ENCODE measurements at places on chromosomes 2 and 18.

DNA sequence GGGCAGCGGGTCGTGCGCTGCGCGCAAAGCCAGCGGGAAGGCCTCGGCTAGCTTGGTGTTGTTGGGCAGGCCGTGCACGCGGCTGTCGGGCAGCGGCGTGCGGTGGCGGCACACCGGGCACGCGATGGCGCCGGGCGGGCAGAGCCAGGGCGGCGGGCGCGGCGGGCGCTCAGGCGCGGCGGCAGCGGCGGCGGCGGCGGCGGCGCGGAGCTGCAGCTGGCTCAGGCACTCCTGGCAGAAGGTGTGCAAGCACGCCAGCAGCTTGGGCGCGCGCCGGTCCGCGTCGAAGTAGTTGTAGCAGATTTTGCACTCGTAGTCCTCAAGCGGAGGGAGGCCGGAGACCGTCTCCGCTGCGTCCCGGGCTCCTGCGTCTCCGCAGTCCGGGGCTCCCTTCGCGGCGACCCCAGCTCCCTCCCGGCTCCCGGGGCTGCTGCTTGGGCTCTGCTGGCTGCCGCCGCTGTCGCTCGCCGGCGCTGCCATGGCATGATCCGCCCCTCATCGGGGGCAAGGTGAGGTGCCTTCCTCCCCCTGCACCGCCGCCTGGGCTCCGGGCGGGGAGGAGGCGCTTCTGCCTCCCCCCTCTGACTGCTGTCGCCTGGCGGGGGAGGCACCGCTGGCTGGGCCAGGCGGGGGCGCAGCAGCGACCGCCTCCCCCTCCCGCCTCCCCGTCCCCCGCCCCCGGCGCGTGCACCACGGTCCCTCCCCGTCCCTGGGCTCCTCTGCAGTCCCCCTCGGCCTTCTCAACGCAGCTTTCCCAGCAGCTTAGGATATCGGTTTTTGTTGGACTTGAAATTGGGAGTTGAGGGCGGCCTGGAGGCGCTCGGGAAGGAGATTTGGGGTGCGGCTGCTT lies 21.0 kb upstream of the PAX3 start:
- no peak for DNase-seq

- no peak for DNase-seq
Observed at GRCh38 chr2:9740382-9741073, 102.7 kb upstream of the TAF1B start.

- DNase-seq: no peak
Observed at GRCh38 chr18:74689251-74689650, 91.6 kb downstream of the ZNF407 start.

GRCh38 chr18:3075491-3075890 lies 62.5 kb upstream of the LPIN2 start:
- DNase-seq: no peak

- no peak for DNase-seq
Observed at GRCh38 chr18:8948471-8949149, 153.9 kb upstream of the NDUFV2 start.

DNA sequence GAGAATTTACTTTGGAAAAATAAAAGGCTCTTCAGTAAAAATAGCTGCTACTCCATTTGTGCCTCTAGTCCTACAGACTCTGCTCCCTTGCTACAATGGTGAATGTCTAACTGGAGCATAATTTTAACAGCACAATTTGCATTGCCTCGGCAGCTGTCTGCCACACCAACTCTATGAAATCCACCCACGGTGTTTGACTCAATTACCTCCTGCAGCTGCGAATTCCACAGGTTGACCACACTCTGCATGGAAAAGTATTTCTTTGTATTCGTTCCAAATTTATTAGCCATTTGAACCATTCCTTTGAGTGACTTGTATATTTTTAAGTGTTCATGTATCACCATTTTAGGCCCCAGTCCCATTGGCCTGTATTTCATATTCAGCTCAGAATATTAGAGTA lies 182.1 kb upstream of the CCDC68 start:
- DNase-seq: no peak

All from stimulated activated CD4-positive, alpha-beta T cell treated with anti-CD3 and anti-CD28 coated beads, Interleukin-1b, Interleukin-23, amount 100 ng/mL, for 48 hours (primary cell).